ENCODE measurements at places on chromosomes 7 and 10. TPM values are rescaled to one million over a fixed set of nuclear protein-coding genes. Genes with fewer than 3 reads are reported as not detected.

The GRID1 gene
- total RNA-seq: 8.0 TPM

The FAM180A gene
- total RNA-seq: not detected

The LYZL2 gene
- total RNA-seq: not detected

The MCM10 gene
- total RNA-seq: 62.6 TPM

The ASB10 gene
- total RNA-seq: not detected

The PRF1 gene
- not detected for total RNA-seq

The ITGA8 gene
- not detected for total RNA-seq

The ENTPD7 gene
- 36.0 TPM for total RNA-seq

- no peak overlapping the region for H3K4me3 ChIP-seq
- no peaks in the 10 kb centered on the region for H3K4me1 ChIP-seq
- no peak for DNase-seq
- no peak overlapping the region for H3K27ac ChIP-seq
- no peaks in the 10 kb centered on the region for H3K36me3 ChIP-seq
- no peaks in the 10 kb centered on the region for H3K27me3 ChIP-seq
These were observed 111.6 kb downstream of the NOC3L start for GRCh38 chr10:94251098-94251497.

- no peaks in the 10 kb centered on the region for H3K36me3 ChIP-seq
- no peaks in the 10 kb centered on the region for H3K4me1 ChIP-seq
- H3K4me3 ChIP-seq: no peak overlapping the region
- DNase-seq: no peak
- no peaks in the 10 kb centered on the region for H3K27me3 ChIP-seq
- H3K27ac ChIP-seq: no peak overlapping the region
These were observed 55.2 kb upstream of the CCAR1 start for GRCh38 chr10:68665841-68666240.

DNA sequence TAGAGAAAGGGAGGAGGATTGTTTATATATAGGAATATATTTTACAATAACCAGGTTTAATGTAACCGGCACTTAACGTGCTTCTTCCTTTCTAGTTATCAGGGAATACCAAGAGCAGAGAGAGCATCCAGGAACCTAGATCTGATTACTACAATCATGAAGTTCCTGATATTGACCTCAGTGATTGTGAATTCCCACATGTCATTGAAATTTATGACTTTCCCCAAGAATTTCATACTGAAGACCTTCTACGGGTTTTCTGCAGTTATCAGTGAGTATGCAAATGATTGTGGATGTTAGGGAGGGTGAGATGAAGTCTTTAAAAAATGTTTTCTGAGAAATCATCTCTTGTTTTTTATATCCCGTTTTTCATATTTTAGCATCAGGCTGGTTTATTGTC is 36.6 kb downstream of the LOXL4 start:
- H3K27me3 ChIP-seq: no peaks in the 10 kb centered on the region
- no peak overlapping the region for H3K27ac ChIP-seq
- H3K4me1 ChIP-seq: no peaks in the 10 kb centered on the region
- DNase-seq: no peak
- no peaks in the 10 kb centered on the region for H3K36me3 ChIP-seq

GRCh38 chr7:111911166-111911961 is 294.8 kb downstream of the DOCK4 start:
- no peaks in the 10 kb centered on the region for H3K4me1 ChIP-seq
- no peaks in the 10 kb centered on the region for H3K27me3 ChIP-seq
- H3K36me3 ChIP-seq: no peaks in the 10 kb centered on the region
- H3K27ac ChIP-seq: no peak overlapping the region
- no peak overlapping the region for H3K4me3 ChIP-seq

- peaks cover 6% of the 10 kb centered on the region for H3K4me1 ChIP-seq
- no peaks in the 10 kb centered on the region for H3K36me3 ChIP-seq
- H3K27me3 ChIP-seq: no peaks in the 10 kb centered on the region
- DNase-seq: no peak
- no peak overlapping the region for H3K27ac ChIP-seq
- no peak overlapping the region for H3K4me3 ChIP-seq
These were observed 10.4 kb downstream of the CPA2 start for GRCh38 chr7:130276796-130277762.

GRCh38 chr10:52143338-52143737 is 170.7 kb upstream of the DKK1 start:
- DNase-seq: no peak
- H3K27me3 ChIP-seq: no peaks in the 10 kb centered on the region
- H3K27ac ChIP-seq: no peak overlapping the region
- H3K4me1 ChIP-seq: peaks cover 7% of the 10 kb centered on the region

DNA sequence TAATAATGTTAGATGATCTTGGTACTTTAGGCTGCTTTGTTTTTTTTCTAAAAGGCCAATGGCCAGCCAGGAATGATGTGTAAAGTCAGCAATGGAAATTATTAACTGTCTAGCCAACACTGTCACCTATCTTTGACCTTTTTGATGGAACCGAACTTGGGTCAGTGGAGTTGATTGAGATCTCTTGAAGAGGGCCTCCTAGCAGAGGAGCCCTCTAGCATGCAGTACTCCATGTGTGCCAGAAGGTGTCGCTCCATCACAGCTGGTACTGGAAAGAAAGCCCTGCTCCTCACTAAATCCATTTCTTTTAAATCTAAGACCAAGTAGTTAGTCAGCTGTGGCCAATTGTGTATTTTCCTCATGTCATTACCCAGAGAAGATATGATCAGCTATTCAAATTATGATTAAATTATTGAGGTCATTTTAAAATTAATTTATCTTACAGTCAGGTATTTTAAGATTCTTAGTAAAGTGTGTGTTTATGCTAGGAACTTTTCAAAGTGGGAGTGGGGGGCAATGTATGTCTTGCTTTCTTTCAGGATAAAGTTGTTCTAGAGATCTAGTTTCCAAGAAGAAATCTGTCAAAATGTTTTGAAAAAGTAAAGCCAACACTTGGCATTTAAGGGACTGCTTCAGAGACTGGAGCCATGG is 33.1 kb upstream of the CROT start:
- H3K4me1 ChIP-seq: no peaks in the 10 kb centered on the region
- no peak overlapping the region for H3K27ac ChIP-seq
- DNase-seq: peak; percentile 73
- H3K4me3 ChIP-seq: no peak overlapping the region
- H3K36me3 ChIP-seq: no peaks in the 10 kb centered on the region

GRCh38 chr10:89940076-89940475 is 238.7 kb downstream of the KIF20B start:
- no peaks in the 10 kb centered on the region for H3K36me3 ChIP-seq
- no peaks in the 10 kb centered on the region for H3K27me3 ChIP-seq
- H3K4me3 ChIP-seq: no peak overlapping the region
- DNase-seq: no peak
- H3K27ac ChIP-seq: no peak overlapping the region

- no peak overlapping the region for H3K27ac ChIP-seq
- DNase-seq: no peak
- H3K4me3 ChIP-seq: no peak overlapping the region
- H3K27me3 ChIP-seq: no peaks in the 10 kb centered on the region
These were observed 396.2 kb downstream of the TYW1 start for GRCh38 chr7:67392596-67393438.

DNA sequence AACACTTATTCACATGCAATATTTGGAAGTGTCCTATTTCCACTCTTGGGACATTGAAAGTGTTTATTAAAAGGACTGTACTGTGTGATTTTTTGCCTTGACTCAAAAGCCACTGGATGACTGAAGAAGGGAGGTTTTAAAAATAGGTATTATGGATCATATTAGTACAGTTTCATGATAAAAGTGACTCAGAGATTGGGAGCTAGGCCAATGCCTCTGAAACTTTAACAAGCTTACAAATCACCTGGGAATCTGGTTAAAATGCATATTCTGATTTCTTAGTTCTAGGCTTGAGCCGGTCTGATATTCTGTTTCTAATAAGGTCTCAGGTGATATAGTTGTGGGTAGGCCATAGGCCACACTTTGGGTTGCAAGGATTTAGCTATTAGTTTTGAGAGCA is 191.2 kb downstream of the PLXDC2 start:
- H3K4me1 ChIP-seq: no peaks in the 10 kb centered on the region
- no peaks in the 10 kb centered on the region for H3K36me3 ChIP-seq
- no peaks in the 10 kb centered on the region for H3K27me3 ChIP-seq

GRCh38 chr10:14220026-14220425 is 110.7 kb downstream of the FRMD4A start:
- H3K36me3 ChIP-seq: no peaks in the 10 kb centered on the region
- H3K4me3 ChIP-seq: no peak overlapping the region
- H3K27me3 ChIP-seq: no peaks in the 10 kb centered on the region

DNA sequence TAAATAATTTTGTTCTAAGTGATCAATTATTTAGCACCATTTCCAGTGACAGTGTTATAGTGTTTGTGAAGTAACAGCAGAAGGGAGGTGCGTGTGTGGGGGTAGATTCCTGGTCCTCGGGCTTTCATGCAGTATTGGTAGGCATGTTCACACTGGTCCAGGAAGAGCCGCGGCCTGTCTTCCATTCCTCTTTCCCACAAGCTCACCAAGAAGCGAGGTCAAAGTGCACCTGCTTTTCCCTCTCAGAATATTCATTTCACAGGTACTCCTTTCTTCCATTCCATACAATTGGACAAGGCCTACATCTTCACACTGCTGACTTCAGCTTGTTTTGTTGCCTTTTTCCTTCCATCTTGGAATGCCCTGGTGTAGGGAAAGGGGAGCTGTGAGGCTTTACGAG is 151.8 kb upstream of the CELF2 start:
- no peaks in the 10 kb centered on the region for H3K36me3 ChIP-seq
- H3K4me3 ChIP-seq: no peak overlapping the region
- no peak overlapping the region for H3K27ac ChIP-seq
- H3K27me3 ChIP-seq: no peaks in the 10 kb centered on the region
- H3K4me1 ChIP-seq: no peaks in the 10 kb centered on the region
- no peak for DNase-seq

DNA sequence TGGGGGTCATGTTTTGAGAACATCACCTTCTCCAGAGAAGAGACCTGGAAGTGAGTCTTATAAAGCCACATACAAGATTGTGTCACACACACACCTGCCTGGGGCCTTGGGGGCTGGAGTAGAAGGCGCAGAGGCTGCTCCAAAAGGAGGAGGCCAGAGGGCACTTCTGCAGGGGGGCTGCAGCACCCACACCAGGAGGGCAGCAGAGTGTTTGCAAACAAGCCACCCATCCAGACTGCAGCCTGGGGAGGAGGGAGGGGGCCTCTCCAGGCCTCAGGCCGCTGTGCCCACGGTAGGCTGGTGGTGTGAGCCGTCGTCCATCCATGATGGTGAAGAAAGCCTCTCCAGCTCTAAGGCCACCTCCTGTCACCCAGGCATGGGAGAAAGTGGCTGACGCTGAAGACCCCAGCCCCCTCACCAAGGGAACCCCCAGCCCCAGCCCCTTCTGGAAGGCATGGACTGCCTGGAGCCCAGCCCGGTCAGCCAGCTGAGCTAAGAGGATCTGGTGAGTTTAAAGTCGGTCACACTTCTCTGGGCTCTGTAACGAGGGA is 77.5 kb downstream of the FOXL3 start:
- no peaks in the 10 kb centered on the region for H3K36me3 ChIP-seq
- DNase-seq: no peak
- no peak overlapping the region for H3K4me3 ChIP-seq
- peak overlapping the region; percentile 4 for H3K27ac ChIP-seq
- no peaks in the 10 kb centered on the region for H3K27me3 ChIP-seq
- peaks cover 48% of the 10 kb centered on the region for H3K4me1 ChIP-seq

- peak within 1 kb of the TSS; percentile 82 for H3K27ac ChIP-seq
- H3K4me3 ChIP-seq: peak within 1 kb of the TSS; percentile 68
- H3K4me1 ChIP-seq: peaks cover 25% of the 10 kb centered on the region
- no peaks in the 10 kb centered on the region for H3K36me3 ChIP-seq
- H3K27me3 ChIP-seq: no peaks in the 10 kb centered on the region
These were observed at the start of gene HOXA3 for GRCh38 chr7:27151931-27152815. Gene HOXA3, minus strand, starts transcription at chr7:27152583. Its CDS starts 41,943 bp downstream, at chr7:27110640.

DNA sequence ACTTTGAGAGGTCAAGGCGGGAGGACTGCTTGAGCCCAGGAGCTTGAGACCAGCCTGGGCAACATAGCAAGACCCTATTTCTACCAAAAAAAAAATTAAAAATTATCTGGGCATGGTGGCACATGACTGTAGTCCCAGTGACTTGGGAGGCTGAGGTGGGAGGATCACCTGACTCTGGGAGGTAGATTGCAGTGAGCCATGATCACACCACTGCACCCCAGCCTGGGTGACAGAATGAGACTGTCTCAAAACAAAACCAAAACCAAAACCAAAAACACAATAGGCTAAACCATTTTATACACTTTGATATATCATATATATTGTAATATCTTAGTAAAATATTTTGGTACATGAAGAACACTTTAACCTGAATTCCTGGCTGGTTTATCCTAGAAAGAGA is 101.6 kb downstream of the RAPGEF5 start:
- no peaks in the 10 kb centered on the region for H3K27me3 ChIP-seq
- H3K36me3 ChIP-seq: no peaks in the 10 kb centered on the region
- no peaks in the 10 kb centered on the region for H3K4me1 ChIP-seq
- no peak for DNase-seq

GRCh38 chr7:4866528-4867496 is 5.0 kb upstream of the PAPOLB start:
- no peak overlapping the region for H3K27ac ChIP-seq
- no peak for DNase-seq

GRCh38 chr7:79453266-79453557 is 255 bp downstream of the MAGI2 start:
- no peaks in the 10 kb centered on the region for H3K36me3 ChIP-seq
- no peak for DNase-seq
- H3K4me3 ChIP-seq: no peak overlapping the region

- no peak for DNase-seq
- H3K27ac ChIP-seq: no peak overlapping the region
- H3K36me3 ChIP-seq: no peaks in the 10 kb centered on the region
- no peak overlapping the region for H3K4me3 ChIP-seq
These were observed 10.7 kb downstream of the FBXL13 start for GRCh38 chr7:103063895-103064294.

GRCh38 chr7:133434246-133434865 is 181.5 kb downstream of the EXOC4 start:
- DNase-seq: peak; percentile 31
- H3K27me3 ChIP-seq: no peaks in the 10 kb centered on the region
- H3K4me3 ChIP-seq: no peak overlapping the region
- H3K36me3 ChIP-seq: no peaks in the 10 kb centered on the region
- H3K4me1 ChIP-seq: peaks cover 14% of the 10 kb centered on the region

GRCh38 chr7:128781126-128781525 is 5.5 kb upstream of the OPN1SW start:
- H3K36me3 ChIP-seq: no peaks in the 10 kb centered on the region
- DNase-seq: no peak
- H3K27me3 ChIP-seq: no peaks in the 10 kb centered on the region
- no peaks in the 10 kb centered on the region for H3K4me1 ChIP-seq
- H3K27ac ChIP-seq: no peak overlapping the region

DNA sequence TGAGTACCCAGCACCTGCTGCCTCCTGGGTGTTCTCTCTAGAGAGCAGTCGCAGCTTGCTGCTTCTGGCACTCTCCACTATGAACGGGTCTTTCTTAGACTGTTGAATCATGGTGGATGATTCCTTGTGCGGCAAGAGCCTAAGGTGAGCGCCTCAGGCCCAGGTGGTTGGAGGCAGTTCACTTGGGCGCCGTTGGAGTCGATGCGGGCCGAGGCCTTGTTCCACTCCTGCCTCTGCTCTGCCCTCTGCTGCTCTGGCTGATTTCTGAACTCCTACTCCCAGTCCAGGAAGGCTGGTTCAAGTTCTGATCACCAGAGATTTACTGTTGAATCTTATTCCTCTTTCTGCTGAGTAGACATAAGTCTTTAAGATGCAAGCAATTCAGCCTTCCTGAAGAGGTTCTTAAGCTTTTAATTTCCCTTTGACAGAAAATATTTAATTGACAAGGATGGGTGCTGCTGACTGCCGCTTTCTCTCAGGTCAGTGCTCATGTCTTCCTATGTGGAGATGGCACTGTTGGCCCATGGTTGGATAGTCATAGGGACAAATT is 10.4 kb downstream of the YKT6 start:
- no peaks in the 10 kb centered on the region for H3K27me3 ChIP-seq
- H3K27ac ChIP-seq: no peak overlapping the region
- H3K4me1 ChIP-seq: no peaks in the 10 kb centered on the region
- no peak overlapping the region for H3K4me3 ChIP-seq
- peaks cover 4% of the 10 kb centered on the region for H3K36me3 ChIP-seq

All from Caco-2 (cell line).